KG1 (cell line): ENCODE measurements at places on chromosomes 3 and 15.

DNA sequence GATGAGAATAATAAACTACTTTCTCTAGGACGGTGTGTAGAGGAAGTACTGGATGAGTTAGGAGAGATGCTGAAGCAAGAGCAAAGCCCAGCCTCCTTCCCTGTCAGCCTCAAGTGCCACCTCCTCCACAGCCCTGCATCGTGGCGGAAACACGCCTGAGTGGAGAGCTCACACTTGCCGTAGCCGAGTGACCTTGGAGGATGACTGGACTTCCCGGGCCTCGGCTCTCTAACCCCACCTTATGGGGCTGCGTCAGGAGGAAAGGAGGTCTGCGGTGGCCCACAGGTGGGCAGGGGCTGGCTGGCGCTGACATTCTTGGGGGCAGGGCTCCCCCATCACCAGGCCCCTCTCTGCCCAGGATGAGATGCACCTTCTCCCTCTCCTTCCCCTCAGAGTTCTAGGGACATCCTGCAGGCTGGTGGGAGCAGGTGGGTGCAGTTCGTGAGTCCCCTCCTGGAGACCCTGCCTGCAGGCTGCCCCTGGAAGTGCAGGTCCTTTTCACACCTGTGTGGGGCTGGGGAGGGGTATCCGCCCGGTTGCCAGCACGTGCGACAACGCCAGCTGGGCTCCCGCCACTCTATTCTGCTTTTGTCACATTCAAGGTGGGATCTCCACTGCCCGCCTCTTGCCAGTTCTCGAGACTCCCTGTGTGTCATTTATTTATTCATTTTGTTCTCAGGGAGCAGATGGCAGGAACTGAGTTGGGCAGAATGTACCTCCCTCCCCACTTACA is 175.2 kb downstream of the MEGF11 start:
- no peak for DNase-seq

- DNase-seq: no peak
Measured at GRCh38 chr3:54819946-54820345, 107.9 kb downstream of the LRTM1 start.

DNA sequence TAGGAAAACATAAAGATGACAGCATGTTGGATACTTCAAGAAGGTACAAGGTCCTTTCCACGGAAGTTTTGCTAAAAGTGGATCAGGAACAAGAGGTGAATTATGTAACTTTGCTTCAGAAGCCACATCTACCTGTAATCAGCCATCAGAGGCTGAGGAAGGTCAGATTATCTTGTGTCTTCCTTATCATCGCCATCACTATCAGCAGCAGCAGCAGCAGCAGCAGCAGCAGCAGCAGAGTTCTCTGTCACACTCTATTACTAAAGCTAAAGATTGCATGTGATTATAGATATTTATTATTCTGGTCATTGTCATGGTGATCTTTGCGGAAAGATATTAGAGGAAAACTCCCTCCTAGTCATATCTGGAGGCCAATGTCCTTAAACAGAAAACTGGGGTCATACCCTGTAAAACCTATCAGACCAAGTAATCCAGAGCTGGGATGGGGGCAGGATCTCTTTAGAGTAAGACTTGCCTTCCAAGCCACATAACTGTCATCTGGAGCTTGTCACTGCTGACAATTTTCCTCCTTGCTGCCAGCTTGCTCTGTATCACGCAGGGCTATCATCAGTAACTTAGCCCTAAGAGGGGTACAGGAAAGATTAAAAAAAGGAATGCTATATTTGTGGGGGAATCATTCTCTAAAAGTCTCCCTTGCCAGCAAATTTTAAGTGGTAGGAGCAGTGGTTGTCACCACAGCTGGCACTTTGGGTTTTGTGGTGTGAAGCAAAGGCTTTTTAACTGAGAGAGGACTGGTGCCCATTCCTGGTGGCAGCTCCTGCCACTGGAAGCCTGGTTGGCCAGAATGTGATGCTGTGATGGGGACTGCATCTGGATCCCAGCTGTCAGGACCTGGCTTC is 130.9 kb upstream of the RASGRP1 start:
- DNase-seq: no peak

GRCh38 chr15:36323615-36324014 is 255.8 kb upstream of the CDIN1 start:
- no peak for DNase-seq

GRCh38 chr3:148466143-148466542 is 231.6 kb upstream of the AGTR1 start:
- no peak for DNase-seq
